Skeletal muscle cell (primary cell): ENCODE measurements at places on chromosomes 11 and 22.

DNA sequence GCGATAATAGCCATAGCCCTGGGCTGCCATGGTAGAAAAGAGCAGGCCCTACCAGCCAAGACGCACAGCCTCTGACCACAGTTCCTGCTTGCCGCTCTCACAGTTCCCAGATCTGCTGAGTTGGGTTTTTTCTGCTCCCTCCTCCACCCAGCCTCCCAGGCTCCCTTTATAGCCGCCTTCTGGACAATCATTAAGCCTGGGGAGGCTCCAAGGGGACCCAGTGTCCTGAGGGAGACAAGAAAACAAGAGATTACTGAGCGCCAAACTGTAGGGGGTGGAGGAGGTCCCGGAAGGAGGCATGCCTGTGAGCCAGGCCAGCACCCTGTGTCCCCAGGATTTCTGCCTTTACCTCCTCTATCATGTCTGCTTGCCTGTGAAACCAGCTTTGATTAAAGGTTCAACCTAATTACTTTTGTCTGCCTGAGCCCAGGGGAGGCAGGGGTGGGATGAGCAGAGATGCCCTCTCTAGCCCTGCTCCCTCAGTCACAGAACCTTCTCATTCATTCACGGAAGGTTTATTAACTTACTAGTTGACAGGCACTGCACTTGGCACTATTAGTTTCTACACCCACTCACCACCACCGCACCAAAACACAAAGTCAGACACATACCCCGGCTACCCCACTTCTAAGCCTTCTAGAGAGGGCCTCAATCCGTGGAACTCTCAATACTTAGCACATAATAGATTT, 1.2 kb downstream of the SLC37A4 start:
- no peak for DNase-seq

GRCh38 chr11:70555078-70555477, 156.7 kb downstream of the CTTN start:
- no peak for DNase-seq

- no peak for DNase-seq
Measured at GRCh38 chr22:31094021-31094551, 13.0 kb downstream of the SMTN start.

DNA sequence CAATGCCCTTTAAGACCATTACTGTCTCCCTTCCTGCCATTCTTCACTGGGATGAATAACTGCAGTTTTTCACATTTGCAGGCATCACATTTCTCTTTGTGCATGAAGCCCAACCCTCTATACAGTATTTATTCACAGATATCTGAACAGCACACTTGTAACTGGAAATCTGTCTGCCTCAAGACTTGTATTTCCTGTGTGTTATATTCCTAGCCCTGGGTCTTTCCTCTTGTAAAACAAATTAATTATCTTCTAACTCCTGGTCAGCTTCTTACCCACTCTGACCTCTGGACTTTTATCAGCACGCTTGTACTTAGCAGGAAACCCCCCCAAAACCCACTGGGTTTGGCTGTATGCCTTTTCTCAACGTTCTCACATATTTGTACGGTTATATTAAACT, 2.0 kb downstream of the CSRP3 start:
- DNase-seq = no peak

DNA sequence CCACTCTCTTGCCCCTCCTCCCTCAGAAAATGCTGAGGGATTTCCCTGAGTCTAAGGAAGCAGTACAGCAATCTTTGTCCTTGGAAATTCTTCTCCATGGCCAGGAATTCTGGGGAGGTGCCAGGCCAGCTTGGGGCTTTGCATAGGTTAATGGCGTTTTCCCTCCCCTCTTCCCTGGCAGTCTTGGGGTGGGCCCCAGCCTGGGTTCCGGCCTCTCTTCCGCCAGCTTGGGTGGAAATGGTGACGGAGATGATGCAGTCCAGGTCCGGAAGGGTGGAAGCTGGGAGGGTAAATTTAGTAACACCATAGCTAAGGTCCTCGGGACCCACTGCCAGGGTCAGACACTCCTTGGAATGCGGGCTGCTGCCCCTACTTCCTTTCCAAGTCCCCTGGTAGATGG, 5.0 kb downstream of the PHLDB1 start:
- no peak for DNase-seq

DNA sequence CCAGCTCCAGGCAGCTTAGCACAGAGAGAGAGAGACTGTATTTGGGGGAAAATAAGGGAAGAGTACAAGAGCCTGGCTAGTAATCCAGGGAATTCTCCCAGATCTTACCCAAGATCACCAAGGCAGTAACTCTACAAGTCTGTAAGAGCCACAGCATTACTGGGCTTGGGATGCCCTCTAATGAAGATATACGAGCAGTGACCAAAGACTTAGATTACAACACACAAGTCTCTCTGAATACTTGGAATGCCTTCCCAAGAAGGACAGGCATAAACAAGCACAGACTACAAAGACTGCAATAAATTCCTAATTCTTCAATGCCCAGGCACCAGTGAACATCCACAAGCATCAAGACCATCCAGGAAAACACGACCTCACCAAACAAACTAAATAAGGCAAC, 17.7 kb downstream of the DNAJC24 start:
- no peak for DNase-seq

GRCh38 chr11:20459865-20460264, 72.3 kb downstream of the PRMT3 start:
- no peak for DNase-seq

DNA sequence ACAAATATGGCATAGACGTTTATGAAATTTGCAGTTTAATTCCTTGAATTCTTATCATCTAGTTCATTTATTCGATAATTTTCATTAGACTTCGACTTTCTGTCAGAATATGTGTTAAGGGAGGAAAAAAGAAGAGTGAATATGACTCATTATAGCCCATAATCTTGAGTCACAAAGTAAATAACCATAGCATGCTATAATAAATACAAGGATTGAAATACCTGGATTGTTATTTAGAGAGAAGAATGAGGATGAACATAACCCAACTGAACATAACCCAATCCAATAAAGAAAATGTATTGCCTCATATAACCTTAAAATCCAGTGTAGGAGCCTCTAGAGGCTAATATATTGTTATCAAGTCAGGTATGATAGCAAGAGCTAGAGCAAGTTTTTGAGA, 1858.3 kb upstream of the RAG2 start:
- DNase-seq = no peak

GRCh38 chr22:17914474-17914873, 109.9 kb downstream of the MICAL3 start:
- DNase-seq = no peak

DNA sequence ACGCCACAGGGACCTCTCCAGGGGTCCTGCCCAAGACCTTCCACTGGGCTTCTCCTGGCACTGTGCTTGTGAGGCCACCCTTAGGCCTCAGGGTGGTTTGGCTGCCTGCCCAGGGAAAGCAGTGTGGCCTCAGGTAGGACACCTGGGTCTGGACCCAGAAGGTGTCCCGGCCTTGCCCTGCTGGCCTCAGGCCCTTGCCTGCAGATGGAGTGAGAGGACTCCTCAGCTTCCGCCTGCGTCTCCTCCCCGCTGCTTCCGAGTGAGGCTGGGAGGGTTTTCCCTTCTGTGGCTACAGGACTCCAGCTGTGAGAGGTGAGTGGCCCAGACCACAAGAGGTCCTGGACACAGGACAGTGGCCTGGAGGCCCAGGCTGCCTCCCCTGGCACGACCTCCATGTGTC, 60.4 kb downstream of the WNT7B start:
- no peak for DNase-seq

- DNase-seq = no peak
Measured at GRCh38 chr11:12750181-12750580, 76.0 kb downstream of the TEAD1 start.

DNA sequence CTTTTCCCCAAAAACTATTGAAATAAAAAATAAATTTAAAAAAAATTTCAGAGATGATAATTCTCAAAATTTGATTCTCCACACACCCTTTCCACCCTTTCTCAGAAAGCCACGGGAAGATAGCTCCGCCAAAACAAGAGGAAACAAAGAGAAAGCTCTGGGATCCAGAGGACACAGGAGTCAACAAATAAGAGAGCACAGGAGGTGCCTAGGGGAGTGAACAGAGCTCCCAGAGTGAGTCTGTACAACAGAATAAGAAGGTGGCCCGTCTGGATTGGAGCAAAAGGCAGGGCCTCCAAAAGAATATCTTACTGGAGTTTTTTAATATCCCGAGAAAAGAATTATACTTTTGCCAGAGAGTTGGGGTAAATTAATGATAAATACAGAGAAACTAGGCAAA, 96.3 kb upstream of the DRD2 start:
- no peak for DNase-seq

GRCh38 chr11:65440831-65441499, 18.4 kb downstream of the NEAT1 start:
- DNase-seq = no peak

DNA sequence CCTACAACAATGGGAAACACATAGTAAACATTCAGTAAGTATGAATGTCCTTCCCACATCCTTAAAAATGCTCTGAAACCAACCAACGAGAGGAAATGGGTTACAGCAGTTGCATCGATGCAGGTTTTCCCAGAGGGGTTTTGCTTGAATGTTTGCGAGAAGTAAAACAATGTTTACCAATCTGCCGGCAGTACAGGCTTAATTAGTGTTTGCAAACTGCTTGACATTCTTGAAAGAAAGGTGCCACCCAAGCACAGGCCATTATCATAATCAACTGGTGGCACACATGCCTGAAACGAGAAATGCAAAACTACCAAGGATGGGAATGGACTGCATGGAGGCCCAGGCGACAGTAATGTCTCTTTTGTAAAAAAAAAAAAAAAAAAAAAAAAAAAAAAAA, 27.1 kb upstream of the OPCML start:
- no peak for DNase-seq

- no peak for DNase-seq
Measured at GRCh38 chr11:31030138-31030792, 339.3 kb downstream of the DCDC1 start.

DNA sequence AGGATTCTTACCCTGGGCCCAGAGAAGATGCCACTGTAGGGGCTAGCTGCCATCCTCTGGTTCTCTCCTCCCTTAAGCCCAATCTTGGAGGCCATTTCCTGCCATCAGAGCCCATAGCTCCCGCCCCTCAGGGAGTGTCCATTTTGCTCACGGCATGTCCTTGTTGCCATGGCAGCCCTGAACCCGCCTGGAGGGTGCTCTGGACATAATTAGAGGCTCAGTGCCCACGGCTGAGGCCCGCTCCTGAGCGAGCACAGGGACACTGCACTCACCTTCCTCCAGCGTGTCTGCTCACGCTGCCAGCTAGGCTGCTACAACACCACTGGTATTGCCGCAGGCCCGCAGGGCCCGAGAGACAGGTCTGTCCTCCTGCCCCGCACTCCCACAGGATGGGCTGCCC, 11.1 kb upstream of the SUSD2 start:
- no peak for DNase-seq

GRCh38 chr11:76767659-76768058, 15.5 kb upstream of the TSKU start:
- no peak for DNase-seq

- no peak for DNase-seq
Measured at GRCh38 chr11:59766542-59767224, 11.5 kb downstream of the STX3 start.

DNA sequence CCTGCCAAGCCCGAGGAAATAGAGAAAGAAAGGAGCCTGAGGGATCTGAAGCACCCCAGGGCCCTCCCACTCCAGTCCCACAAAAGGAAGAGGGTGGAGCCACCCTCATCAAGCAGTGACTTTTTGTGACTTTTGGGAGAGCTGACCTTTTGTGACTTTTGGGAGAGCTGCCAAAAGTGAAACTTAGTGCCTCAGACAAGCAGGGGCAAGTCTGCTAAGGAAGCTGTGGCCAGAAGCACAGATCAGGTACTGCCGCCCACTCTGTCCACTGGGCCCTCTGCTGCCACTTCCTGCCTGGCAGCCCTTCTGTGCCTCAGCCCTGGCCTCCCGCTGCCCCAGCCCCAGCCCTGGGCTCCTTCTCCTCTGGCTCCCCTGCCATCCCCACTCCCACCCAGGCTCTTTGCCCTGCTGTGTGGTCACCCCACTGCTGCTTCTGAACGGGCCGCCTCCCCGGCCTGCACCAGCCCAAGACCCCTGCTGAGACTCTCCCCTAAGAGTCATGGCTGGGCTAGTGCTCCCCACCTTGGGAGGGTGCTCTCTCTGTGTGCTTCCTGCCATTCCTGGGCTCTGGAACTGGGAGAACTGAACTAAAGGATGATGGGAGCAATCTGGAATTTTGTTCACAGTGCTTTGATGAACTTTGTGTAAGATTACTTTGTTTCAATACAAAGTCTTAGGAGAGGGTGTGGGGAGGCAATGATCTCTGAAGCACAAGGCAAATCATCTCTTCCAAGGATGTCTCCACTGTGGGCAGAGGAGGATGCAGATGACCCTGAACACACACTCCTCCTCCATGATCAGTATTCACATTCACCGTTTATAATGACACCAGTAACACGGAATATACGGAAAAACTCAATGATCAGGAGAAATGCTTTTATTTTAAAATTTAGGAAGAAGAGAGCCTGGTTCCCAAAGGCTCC, at the start of gene APOBEC3H:
Gene APOBEC3H, plus strand, starts transcription at position 147 of the 923 bp plus-strand sequence. CDS start 3,035 bp downstream, outside the sequence.
- no peak for DNase-seq

DNA sequence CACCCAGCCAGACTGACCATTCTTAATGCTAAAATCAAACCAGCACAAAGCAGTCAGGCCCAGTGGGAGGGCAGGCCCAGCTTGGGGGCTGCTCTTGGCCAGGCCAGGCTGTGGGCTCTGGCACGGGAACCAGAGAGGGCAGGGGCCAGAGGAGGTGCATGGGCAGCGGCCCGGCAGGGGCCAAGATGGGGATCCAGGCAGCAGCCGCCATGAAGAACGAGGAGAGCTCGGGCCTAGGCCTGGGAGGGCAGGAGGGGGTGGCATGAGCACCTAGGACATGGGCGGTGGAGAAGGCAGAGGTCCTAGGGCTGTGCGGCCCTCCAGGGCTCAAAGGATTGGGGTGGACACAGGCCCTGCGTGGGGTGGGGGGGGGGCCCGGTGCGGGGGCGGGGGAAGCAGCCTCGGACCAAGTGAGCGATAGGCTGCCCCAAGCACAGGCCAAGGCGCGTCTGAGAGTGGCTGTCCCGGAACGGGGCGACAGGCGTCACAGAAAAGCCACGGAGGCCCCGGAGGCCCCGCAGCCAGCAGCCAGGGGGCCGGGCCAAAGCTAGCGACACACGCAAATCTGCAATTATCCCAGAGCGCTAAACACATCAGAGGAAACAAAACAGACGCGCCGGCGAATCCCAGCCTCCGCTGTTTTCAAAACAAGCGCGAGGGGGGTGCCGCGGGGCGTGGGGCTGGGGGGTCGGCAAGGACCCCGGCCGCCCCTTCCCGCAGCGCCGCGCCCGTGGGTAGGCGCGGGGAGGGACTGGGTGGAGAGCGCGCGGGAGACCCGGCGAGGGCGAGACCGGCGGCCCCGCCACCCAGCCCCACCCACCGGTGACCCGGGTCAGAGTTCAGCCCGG, 8.3 kb downstream of the PLXNB2 start:
- no peak for DNase-seq

GRCh38 chr11:7261578-7261977, 9.9 kb downstream of the SYT9 start:
- DNase-seq = no peak

DNA sequence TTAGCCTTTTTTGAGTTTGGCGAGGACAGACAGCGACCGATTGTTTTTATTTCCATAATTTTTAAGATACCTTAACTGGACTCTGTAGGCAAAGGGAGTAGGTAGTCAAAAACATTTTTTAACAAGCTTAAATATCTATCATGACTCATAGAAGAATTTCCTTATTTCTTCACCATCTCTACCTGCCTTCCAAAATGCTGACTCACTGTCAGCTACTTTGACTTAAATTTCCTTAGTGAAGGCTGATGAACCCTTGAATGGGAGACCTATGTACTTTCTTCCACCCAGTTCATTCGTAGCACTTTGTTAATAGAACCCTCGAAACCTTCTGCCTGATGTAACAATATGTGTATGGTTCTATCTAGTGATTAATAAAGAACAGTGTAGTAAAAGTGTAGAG, 1.1 kb upstream of the MTMR2 start:
- no peak for DNase-seq
